HCT116 (cell line): ENCODE measurements at places on chromosomes 12 and 14. TPM values are rescaled to one million over a fixed set of nuclear protein-coding genes. Genes with fewer than 3 reads are reported as not detected.
A peak's percentile ranks its signal among the peaks of the same experiment; 100 is the strongest.

GRCh38 chr12:94027561-94027960, 120.8 kb upstream of the PLXNC1 start:
- DNase-seq = no peak

DNA sequence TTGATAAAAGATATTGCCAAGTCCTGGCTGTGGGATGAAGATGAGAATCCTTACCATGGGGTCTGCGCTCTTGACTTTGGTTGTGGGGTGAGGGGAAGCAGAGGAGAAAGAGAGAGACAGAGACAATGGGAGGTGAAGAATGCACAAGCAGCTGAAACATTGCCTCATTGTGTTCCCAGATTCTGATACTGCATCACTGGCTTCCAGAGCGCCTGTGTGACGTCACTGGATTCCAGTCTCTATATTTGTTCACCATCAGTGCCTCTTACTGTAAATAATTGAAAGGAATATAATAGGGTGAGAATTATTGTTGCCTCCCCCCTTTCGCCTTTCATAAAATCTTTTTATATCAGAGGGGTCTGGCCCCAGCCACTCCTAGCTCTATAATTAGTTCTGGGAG, 188.9 kb upstream of the NTF3 start:
- no peak for DNase-seq

- no peak for DNase-seq
Measured at GRCh38 chr14:21264025-21264801, 5.0 kb downstream of the HNRNPC start.

DNA sequence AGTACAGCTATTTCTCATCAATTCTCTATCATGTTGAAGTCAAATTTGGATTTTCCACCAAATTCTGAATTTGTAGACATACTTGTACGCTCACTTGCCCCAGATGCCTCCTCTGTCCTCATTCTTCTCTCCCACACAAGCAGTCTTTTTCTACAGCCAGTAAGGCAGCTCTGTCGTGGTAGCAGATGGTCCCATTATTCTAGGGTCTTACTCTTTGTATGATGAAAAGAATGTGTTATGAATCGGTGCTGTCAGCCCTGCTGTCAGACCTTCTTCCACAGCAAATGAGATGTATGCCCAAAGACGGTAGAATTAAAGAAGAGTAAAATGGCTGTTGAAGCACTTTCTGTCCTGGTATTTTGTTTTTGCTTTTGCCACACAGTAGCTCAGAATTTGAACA, 17.2 kb upstream of the PAPLN start:
- DNase-seq = no peak

DNA sequence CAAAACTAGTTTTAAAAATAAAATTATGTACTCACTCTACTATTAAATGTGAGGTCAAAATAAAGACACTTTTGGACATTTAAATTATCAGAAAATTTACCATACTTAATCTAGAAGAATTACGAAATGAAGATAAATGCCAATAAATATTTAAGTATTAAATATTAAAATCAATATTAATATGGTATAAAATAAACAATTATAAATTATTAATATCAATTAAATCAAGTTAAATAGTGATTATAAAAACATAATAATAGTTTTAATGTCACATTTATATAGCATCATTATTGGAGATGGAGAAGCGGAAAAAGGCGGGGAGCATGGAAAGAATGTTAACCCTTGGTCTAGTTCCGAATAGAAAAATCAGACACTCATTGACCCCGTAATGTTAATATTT, 224.3 kb upstream of the MDGA2 start:
- DNase-seq = no peak

- DNase-seq = no peak
Measured at GRCh38 chr12:645563-646071, 17.6 kb downstream of the NINJ2 start.

GRCh38 chr14:61252369-61253063, 28.6 kb downstream of the TMEM30B start:
- peak; percentile 72 for DNase-seq

DNA sequence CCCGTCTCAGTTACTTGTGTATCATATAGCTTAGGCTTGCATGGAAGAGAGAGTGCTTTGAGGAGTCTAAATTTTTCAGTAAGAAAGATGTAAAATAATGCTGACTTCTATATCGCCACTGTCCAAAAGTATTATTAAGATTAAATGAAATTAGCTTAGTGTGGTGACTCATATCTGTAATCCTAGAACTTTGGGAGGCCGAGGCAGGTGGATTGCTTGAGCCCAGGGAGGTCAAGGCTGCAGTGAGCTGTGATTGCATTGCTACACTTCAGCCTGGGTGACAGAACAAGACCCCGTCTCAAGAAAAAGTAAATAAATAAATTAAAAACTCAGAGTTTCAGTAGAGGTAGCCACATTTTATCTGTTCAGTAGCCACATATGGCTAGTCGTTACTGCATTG, 23.3 kb downstream of the PAPOLA start:
- no peak for DNase-seq

- DNase-seq = no peak
Measured at GRCh38 chr14:44567997-44568396, 60.9 kb upstream of the FSCB start.

DNA sequence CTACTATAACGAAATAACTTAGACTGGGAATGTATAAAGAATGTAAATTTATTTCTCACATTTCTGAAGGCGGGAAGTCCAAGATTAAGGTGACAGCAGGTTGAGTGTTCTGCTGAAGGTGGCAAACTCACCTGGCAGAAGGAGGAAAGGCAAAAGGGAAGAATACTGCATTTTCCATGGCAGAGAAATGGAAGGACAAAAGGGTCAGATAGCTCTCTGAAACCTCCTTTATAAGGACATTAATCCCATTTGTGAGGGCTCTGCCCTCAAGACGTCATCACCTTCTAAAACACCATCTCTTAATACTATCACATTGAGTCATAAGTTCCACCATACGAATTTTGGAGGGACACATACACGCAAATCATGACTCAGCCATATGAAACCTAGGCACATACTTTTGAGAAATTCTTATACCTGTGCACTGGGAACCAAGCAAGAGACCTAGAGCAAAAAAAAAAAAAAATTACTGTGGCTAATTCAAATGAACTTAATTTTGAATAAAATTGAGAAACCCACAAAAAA, 1669.3 kb upstream of the FLRT2 start:
- DNase-seq = no peak

- DNase-seq = no peak
Measured at GRCh38 chr12:81284137-81284536, 206.3 kb downstream of the ACSS3 start.

DNA sequence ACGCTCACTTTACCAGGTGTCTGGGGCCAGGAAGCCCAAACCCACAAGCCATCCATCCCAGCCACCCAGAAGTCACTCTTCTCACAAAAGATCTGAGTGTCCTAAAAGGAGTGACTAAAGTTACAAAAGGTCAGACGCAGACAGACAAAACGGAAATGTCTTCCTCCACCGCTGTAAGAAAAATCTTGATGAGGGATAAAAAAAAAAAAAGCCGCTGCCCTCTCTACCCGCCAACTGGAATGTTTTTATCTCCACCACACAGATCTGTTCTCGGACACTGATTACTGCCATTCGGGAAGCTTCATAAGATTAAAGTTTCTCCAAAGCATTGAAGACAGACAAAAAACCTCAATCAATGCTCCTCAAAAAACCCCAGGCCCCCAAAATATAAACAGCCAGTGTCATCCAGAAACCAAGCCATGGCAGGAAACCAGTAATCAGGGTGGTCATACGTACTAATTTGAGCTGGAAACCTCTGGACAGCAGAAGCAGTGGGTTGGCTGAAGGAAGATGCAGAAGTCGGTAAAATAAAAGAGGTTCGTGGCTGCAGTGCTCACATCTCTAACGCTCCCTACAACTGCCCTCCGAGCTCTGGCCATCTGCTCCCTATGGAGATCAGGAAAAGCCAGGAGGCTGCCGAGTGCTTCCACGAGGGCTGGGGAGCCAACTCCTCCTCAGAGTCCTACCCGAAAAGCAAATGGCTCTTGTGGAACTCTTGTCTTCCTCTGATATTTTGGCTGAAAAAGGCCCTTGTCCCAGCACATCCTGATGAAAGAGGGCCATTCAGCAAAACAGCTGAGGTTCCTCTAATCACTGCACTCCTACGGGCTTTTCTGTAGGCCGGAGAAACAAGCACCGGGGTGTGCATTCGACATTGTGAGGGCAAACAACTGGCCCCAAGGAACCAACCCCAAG, 30.3 kb downstream of the SSH1 start:
- DNase-seq = no peak

DNA sequence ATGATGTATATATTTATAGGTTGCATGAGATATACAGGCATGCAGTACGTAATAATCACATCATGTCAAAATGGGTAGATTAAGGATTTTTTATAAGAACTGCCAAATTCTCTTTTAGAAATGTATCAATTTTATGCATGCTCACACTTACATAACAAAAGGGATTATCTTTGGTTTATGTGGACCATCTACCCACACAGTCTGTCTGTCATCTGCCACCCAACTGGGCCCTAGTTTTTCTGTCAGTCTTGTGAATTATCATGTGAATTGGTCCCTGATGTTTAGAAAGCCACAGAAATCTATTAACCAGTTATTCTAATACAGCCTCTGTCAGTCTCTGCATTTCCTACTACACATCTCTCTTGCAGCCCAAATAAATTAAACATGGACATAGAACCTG, 133.4 kb downstream of the ACSS3 start:
- no peak for DNase-seq

GRCh38 chr12:52097045-52097666, 17.7 kb downstream of the SMIM41 start:
- DNase-seq = no peak

DNA sequence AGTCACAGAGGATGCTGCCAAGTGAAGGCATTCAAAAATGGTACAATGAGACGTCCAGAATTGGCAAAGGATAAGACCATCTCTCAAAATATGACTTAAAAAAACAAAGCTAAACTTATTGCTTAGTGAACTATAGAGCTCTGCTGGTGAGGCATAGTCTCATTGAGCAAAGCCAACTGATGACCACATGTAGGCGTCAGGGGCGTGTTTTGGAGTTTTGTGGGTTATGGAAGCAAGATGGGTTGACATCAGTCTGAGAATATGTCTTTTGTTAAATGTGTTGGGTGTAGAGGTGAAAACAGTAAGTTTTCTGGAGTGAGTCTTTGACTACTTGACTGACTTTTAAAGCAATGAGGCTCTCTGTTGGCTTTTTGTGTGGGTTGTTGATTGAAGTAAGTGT, 47.2 kb downstream of the ATL1 start:
- no peak for DNase-seq

The CACNA2D4 gene
- 1.7 TPM for total RNA-seq

The KLRK1 gene
- total RNA-seq = 2.3 TPM

The CIROP gene
- total RNA-seq = not detected
